ENCODE measurements at places on chromosomes 12 and 14.

- no peak for DNase-seq
Measured at GRCh38 chr12:40473962-40474361, 218.3 kb upstream of the CNTN1 start.

DNA sequence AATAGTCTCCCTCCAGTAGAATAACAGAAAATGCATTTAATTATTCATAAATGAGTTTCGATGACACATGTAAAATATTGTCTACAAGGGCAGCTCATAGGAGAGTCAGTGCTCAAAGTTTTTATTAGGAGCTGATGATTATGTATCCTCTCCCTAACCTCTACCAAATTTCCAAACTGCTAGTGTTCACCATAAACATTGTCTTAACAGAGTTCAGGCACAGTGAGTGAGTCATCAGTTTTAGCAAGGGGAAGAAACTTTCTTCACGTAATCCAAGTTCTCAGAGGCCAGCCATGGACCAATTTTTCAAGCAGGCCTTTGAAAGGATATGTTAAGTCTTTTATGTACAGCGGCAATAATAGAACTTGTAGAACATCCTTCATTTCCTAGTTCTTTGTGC, 649.2 kb upstream of the MIS18BP1 start:
- DNase-seq, result no peak

DNA sequence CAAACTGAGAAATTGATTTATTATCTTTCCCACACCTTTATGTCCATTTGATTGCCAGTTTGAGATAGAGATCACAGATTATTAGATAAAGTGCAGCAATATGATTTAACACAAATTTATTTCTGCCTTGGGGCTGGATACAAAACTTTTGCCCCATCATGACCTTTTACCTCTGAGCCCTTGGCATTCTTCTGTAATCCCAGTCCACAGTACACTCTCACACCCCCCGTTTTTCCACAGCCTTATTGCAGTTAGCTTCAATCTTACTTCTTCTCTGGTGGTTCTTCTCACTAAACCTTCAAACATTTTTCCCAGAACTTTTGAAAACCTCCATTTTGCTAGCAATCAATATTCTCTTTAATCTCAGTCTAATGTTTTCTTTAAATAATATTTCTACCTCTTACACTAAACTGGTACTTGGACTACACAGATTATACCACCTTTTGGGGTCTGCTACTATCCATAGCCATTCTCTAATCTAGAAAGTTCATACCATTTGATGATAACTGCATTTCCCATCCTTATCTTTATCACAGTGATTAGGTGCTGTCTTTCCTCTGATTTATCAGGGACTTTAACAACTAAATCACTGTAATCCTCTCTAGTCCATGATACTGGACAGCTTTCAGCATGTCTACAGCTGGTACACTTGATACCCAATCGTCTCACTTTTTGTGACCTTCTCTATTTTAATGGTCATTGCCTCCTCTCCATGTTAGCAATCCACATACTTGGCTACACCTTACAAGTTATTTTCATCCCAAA, 186.7 kb upstream of the PDE3A start:
- DNase-seq, result no peak

GRCh38 chr12:88388566-88389540, 191.4 kb downstream of the KITLG start:
- no peak for DNase-seq

DNA sequence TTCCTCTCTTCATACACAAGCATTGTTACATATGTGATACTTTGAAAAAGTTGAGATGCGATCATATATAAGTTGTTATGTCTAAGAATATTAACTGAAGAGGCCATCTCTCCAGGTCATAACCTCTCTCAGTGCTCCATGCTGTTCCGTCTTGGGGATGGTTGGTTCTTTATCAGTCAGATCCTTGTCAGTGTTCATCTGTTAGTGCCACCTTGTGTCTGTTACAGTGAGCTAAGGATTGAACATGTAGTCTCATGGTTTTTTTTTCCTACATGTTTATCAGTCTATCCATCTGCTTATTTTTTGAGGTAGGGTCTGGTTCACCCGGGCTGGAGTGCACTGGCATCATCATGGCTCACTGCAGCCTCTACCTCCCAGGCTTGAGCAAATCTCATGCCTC, 30.5 kb downstream of the EP400 start:
- no peak for DNase-seq

- DNase-seq, result peak; percentile 6
Measured at GRCh38 chr14:82855912-82856391, 1322.3 kb upstream of the SEL1L start.

GRCh38 chr12:105386431-105386830, 55.9 kb downstream of the C12orf75 start:
- DNase-seq, result no peak

- no peak for DNase-seq
Measured at GRCh38 chr12:106321139-106321850, 18.8 kb downstream of the TCP11L2 start.

DNA sequence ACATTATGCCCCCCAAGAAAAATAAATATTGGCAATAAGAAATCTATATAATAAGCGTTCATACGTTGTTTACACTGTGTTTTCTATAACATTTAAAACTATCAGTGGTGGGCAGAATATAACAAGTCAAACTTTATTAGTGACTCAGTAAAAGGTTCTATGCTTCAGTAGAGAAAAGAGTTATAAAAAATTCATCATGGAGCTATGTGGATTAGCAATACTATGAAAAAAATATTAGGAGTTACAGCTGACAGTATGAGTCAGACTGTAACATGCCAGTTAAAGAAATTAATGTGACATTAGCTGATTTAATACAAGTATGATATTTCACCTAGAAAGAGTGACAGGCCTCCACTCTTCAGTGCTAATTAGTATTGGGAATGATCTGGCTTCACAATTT, 125.1 kb upstream of the GARIN6 start:
- no peak for DNase-seq
